Daoy (cell line): ENCODE measurements at places on chromosomes 16 and 17. TPM values are rescaled to one million over a fixed set of nuclear protein-coding genes. Genes with fewer than 3 reads are reported as not detected.

- no peak for DNase-seq
Observed at GRCh38 chr17:67422897-67423296, 45.8 kb downstream of the PITPNC1 start.

DNA sequence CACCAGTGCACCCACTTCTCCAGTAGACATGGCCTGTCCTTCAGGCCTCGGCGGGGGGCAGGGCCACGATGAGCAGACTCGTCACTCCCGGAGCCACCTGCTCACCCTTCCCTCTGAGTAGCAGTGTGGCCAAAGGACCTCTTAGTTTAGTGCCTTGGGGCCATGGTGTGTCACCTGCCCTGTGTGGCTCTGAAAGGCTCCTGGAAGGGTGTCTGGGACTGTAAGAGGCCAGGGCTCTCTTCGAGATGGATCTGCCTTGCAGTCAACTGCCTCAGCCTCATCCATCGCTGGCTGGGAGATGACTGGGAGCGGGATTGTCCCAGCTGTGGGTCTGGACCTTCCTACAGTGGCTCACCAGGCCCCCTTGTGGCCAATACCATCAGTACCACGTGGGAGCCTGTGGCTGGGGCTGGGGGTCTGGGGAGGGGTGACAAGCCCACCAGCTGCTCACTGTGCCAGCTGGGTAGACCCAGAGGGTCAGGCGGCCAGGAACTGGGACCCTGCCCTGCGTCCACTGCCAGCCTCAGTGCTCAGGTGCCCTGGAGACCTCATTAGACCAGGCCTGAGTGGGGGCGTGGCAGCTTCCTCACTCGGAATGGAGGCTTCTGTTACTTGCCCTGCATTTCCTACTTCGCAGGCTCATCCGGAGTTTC, 133.4 kb downstream of the OR1D5 start:
- DNase-seq = peak; percentile 62

- no peak for DNase-seq
Observed at GRCh38 chr16:77059446-77059845, 131.5 kb upstream of the MON1B start.

DNA sequence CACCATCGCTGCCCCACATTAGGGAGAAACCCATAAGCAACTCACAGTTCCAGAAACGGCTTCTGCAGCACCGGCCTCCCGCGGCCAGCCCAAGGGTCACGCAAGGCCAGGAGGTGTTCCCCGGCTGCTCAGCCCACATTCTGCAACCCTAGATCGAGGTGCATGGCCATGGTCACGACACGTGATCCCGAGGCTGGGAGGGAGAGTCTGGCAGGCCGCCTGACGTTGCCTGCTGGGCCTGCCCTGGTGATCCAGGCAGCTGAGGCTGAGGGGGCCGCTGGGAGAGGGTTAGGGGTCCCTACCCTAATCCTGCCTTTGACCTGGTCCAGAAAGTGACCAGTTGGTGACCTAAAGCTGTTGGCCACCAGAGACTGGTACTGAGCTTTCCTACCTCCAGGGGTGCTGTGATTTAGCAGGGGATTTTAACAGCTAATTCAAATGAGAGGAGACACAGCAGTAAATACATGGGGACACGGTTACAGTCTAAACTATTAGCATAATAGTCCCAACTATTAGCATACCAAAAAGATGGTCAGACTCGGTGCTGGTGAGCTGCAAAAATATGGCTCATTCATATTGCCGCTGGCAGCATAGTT, 97.4 kb upstream of the CIBAR2 start:
- no peak for DNase-seq

- peak; percentile 28 for DNase-seq
Observed at GRCh38 chr16:85798901-85799496, 345 bp downstream of the EMC8 start.

- DNase-seq = no peak
Observed at GRCh38 chr17:49969795-49970389, 902 bp downstream of the DLX4 start.

DNA sequence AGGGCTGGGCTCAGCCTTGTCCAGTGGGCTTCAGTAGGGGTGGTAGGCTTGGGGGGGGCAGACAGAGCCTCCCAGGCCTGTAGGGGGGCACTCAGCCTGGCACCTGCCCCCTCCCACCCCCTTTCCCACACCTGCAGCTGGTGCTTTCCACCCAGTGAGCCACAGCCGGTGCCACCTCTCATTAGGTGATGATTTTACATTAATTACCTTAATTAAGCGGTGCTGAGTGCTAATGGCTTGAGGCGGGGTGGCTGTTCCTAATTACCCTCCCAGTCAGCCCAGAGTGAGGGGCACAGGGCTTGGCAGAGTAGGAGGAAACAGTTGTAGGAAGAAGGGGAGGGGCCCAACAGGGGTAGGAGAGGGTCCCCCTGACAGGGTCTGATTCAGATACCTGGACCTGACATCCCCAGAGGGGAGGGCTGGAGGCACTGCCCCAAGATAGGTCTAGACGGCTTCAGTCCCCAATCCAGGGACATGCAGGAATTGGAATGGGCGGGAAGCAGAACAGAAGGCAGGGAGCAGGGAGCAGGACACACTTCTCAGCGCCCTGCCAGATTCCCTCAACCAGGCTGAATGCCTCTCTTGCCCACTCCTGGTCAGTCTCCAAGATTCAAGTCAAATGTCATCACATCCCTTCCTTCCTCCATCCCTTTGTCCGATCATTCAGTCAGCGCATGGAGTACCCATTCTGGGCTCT, 26.5 kb upstream of the PHF12 start:
- no peak for DNase-seq

- no peak for DNase-seq
Observed at GRCh38 chr16:10314811-10315210, 71.0 kb upstream of the ATF7IP2 start.

- DNase-seq = peak; percentile 3
Observed at GRCh38 chr16:49189286-49189685, 92.4 kb downstream of the CBLN1 start.

GRCh38 chr17:43020789-43021740, 1.1 kb downstream of the VAT1 start:
- DNase-seq = peak; percentile 72

FBXO39 gene
- 0.12 and 3.0 TPM in 2 replicates for total RNA-seq

CETP gene
- total RNA-seq = not detected in 2 replicates

ADORA2B gene
- 37.1 and 48.8 TPM in 2 replicates for total RNA-seq

TMEM11 gene
- 18.6 and 21.0 TPM in 2 replicates for total RNA-seq

TUFM gene
- 157 and 180 TPM in 2 replicates for total RNA-seq

IKZF3 gene
- 0.30 and 0.74 TPM in 2 replicates for total RNA-seq
